HuH-7 (cell line): ENCODE measurements at places on chromosomes 3 and 15.

GRCh38 chr3:129485721-129486663 is 42.4 kb upstream of the RHO start:
- DNase-seq: no peak

DNA sequence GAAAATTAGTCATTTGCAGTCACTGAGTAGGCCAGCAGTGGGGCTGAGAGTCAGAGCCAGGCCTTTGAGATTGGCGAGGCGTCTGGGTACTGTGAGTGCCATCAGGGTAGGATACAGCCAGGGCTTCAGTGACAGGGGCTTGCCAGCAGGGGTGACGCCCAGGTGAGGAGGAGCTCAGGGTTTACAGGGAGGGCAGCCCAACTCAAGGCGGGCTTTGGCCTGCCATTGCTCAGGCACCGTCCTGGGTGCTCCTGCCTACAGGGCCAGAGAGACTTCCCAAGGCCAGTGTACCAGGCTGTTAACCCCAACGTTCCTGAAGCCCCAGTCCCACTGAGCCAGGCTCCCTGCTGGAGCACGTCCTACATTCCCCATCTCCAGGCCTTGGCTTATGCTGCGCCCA is 152.0 kb downstream of the FBLN2 start:
- DNase-seq: no peak

DNA sequence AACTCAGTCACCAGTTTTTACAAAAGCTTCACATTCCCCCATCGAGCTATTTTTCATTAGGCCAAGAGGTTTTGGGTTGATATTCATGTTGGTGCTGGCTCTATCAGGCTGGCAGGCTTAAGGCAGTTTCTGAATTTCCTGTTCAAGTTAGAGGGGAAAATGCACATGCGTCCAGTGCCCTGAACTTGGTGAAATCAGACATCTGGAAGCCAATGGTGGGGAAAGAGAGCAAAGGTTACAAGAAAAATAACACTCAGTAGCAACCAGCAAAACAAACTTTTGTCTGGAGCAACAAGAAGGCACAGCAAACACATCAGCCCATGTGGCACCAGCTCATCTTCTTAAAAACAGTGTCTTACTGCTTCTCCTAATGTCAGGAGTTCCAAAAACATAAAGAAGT is 155.6 kb upstream of the TSC22D2 start:
- DNase-seq: no peak

- DNase-seq: no peak
Observed at GRCh38 chr15:54131410-54131809, 153.2 kb downstream of the UNC13C start.

- DNase-seq: no peak
Observed at GRCh38 chr15:96107916-96108315, 222.6 kb upstream of the NR2F2 start.

DNA sequence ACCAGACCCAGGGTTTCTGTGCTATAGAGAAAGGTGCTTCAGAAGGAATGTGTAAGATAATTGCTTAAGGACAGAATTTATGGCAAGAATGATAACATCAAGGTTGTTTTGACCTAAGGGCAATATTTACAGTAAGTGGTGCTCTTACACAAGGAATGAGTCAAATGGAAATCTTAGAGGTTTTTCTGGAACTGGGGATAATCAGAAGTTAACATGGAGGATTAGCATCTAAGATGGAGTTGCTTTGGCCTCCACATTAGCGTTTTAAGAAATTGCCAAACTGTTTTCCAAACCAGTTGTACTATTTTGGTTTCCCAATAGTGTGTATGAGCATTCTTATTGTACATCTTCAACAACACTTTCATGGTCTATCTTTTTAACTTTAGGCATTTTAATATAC is 3.1 kb downstream of the WDR93 start:
- DNase-seq: no peak

GRCh38 chr3:159447841-159448240 is 540.8 kb upstream of the IL12A start:
- no peak for DNase-seq

- DNase-seq: peak; percentile 3
Observed at GRCh38 chr3:161274691-161275298, 53.7 kb downstream of the NMD3 start.

DNA sequence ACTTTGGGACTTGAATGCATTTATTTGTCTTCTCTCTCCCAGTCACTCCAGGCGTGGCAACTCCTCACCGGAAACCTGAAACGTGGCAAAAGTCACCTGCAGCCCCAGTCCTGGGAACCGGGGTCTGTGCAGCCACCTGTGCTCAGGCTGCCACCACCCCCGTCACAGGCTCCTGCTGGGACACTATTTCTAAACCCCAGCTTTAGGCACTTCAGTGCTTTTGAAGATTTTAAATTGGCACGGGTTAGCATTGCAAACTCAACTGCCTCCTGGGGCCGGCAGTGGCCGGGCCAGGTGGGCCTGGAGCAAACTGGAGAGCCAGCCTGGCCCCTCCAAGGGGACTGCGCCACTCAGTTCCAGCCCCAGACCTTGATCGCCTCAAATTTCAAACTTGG is 146.7 kb upstream of the IQSEC1 start:
- no peak for DNase-seq

- no peak for DNase-seq
Observed at GRCh38 chr3:59821274-59821673, 771.4 kb upstream of the CFAP20DC start.

DNA sequence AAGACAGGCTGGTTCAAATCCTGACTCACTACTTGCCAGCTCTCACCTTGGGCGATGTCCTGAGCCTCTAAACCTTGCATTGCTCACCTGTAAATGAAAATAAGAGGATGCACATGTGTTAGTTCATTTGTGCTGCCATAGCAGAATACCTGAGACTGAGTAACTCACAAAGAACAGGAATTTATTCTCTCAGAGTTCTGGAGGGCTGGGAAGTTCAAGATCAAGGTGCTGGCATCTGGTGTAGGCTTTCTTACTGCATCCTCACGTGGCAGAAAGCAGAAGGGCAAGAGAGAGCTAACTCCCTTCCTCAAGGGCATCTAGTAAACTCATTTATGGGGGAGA is 222.7 kb downstream of the MTHFS start:
- DNase-seq: no peak

DNA sequence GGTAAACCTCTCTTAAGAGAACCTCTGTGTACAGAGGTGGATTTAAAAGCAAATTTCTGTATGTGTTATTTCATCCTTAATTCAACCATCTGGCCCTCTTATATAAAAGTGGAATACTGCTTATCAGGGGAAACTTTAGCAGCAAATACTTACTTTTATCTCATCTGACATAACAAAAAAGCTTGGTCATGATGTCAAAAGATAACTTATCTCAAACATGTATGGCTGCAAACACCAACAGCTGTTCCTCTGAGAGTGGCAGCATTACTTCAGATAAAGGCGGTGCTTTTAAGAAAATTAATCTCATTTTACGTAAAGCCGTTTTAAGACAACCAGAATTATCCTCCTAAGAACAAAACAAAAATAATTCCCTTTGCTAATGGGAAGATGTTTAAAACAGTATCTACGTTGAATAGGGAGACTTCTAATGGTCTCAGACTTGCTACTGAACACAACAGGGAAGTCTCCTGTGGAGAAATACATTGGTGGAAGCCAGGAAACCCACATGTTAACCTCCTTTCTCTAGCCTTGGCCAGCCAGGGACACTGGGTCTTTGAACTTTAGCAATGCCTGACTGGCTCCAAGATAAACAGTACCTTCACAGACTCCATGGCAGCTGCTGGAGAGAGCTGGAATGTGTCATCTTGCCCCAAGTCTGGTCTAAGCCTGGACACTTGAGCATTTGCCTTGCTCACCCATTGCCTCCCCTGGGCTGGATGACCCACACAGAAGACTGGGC is 18.1 kb downstream of the ARRDC4 start:
- DNase-seq: no peak

- DNase-seq: no peak
Observed at GRCh38 chr3:172153335-172153861, 114.0 kb downstream of the FNDC3B start.

DNA sequence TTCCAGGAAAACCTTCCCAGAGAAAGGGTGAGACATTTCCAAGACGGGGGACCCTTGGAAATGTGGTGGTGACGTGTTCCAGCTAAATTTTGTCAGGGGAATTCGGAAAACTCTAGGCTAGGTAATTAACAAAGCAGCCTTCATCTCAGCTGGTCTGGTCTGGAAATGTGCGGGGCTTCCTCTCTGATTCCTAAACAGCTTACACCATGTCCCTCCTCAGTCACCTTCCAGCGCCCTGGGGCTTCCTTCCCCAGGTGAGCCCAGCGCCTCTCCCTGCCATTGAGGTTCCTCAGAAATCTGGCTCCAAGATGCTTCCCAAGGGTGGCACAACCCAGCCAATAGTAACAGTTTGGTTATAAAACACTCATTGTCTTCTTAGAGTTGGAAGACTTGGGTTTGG is 571 bp downstream of the ACAD9 start:
- DNase-seq: no peak

DNA sequence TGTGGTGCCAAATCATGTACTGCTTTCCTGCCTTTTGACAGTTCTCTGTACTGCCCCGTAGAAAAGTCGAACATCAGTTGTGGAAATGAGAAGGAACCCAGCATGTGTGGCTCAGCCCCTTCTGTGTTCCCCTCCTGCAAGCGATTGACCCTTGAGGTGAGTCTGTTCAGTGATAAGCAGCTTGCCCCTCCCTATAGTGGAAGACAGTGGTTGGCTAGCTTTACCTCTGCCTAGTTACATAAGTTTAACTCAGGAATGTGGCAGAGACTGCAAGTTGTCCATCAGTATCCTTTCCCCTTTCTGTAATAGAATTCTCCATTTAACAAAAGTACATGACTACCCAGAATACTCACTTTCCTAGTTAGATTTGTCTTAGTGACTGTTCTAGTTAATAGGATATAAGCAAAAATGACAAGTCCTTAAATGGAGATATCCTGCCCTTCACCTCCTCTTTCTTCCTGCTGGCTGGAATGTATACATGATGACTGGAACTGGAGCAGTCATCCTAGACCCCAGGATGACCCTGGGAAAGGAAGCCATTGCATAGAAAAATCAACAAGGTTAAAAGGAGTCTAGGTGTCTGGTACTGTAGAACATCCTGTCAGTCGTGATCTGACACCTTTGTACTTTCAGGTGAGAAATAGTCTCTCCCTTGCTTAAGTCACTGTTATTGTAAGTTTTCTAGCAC is 10.6 kb downstream of the SETMAR start:
- no peak for DNase-seq

DNA sequence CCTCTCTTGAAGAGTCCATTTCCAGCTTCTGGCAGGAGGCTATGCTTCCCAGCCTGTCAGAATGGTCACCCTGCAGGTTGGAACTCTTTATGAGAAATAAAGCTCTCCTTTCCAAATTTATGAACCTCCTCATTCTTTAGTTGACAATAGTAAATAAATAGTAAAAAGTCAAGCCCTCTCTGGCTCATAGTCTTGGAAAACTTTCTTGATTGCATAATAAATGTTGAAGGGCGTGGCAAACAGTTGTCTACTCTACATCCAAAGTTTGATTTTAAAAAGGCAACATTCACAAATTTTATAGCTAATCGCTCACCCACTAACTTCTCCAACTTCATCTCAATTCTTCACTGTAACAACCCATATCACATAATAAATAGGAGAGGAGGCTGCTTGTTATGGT is 58.8 kb downstream of the MCF2L2 start:
- no peak for DNase-seq

GRCh38 chr3:171967137-171967783 is 72.1 kb upstream of the FNDC3B start:
- peak; percentile 79 for DNase-seq

DNA sequence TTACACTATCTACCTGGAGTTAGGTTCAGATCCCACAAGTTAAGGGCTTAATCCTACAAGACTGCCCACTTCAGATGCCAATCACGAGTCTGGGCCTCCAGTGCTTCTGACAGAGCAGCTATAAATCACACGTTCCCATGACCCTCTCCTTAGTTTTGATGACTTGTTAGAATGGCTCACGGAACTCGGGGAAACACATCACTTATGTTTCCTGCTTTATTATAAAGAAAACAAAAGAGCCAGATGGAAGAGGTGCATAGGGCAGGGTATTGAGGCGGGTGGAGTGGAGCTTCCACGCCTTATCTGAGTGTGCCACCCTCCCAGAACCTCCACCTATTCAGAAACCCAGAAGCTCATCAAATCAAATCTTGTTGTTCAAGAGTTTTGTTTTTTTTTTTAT is 170.8 kb downstream of the MOBP start:
- no peak for DNase-seq

DNA sequence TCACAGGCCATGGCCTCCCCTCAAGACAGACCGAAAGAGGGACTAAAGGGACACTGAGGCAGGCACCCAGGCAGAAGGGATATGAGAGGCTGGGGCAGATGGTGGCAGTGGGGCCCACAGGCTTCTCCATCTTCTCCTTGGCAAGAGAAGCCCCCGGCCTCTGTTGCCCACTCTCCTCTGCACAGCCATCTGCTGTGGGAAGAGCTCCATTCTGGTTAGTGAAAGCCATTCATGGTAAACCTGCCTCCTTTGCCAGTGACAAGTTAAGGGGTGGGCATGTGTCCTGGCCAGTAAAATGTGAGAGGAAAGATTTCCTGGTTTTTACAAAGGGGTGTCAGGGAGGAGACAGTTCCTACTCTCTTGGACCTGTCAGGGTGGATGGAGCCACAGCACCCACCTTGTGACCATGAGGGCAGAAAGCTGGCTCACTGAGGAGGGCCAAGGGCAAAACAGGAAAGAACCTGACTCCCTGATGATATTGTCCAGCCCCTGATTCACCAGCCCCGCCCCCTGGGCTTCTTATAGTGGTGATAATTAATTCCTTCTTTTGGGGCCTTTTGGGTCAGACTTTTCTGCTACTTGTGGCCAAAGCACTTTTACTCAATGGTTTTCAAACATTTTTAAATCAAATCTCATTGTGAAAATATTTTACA is 130.4 kb upstream of the SMAD3 start:
- no peak for DNase-seq

DNA sequence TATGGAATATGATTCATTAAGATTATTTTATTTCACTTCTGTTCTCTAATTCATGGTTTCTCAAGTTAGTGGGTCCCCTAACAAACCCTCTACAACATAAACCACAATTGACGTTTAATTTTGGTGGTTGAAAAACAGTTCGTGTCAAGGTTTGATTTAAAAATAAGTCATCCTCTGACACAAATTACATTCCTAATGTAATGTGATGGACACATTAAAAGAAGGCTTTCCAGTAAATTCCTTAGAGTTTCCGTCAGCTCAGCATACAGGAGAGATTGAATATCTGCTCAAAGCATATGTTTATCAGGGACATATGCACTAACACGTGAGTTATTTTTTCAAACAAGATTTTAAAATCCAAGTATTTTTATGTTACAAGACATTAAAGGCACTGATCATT is 626.5 kb upstream of the ADAMTS9 start:
- no peak for DNase-seq

- no peak for DNase-seq
Observed at GRCh38 chr3:139780593-139780992, 102.8 kb upstream of the NMNAT3 start.

DNA sequence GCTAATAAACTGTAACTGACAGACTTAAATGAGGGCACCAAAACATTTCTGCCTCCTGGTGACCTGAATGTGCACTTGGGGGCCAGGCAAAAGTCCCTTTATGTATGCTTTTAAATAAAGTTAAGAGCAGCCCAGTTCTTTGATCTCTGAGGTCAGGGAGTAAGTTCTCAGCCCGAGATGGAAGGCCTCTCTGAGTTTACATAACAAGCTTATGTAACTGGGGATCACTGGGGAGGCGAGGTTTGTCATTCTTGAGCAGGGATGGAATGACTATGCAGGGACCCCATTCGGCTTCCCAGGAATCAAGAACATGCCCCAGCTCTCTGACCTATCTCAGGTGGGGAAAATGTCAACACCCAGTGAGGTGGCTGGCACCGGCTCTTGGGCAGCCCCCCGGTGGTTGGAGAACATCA is 198.7 kb upstream of the BHLHE40 start:
- no peak for DNase-seq
